ENCODE measurements at places on chromosomes 12 and 14. TPM values are rescaled to one million over a fixed set of nuclear protein-coding genes. Genes with fewer than 3 reads are reported as not detected.
A peak's percentile ranks its signal among the peaks of the same experiment; 100 is the strongest.

GRCh38 chr12:125540580-125541204 is 475.5 kb downstream of the AACS start:
- DNase-seq: no peak
- H3K36me3 ChIP-seq: no peaks in the 10 kb centered on the region
- peaks cover 14% of the 10 kb centered on the region for H3K27me3 ChIP-seq

DNA sequence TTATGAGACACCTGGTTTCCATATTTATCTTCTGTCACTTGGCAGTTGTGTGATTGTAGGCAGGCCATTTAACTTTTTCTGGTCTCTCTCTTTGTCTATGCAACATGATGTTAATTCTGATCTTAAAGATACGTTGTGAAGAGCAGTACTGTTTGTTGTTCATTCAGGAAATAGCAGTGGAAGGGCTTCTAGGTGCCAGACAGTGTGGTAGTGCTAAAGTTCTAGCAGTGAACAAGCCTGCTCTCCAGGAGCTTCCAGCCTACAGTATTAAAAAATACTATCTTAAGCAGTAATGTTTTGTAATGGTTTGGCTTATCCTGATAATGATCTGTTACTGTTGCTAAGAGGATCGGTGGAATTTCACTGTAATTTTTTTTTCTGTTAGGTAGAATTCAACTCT is 15.2 kb downstream of the NAA30 start:
- H3K4me1 ChIP-seq: peaks cover 23% of the 10 kb centered on the region
- H3K4me3 ChIP-seq: no peak overlapping the region
- DNase-seq: no peak

- no peak overlapping the region for H3K4me3 ChIP-seq
- H3K27me3 ChIP-seq: peaks cover 64% of the 10 kb centered on the region
- DNase-seq: no peak
- H3K4me1 ChIP-seq: no peaks in the 10 kb centered on the region
These were observed 1.7 kb downstream of the FAIM2 start for GRCh38 chr12:49901986-49902385.

GRCh38 chr14:104136472-104137296 is 1.7 kb upstream of the KIF26A start:
- no peaks in the 10 kb centered on the region for H3K36me3 ChIP-seq
- H3K4me3 ChIP-seq: peak overlapping the region; percentile 59
- peak overlapping the region; percentile 45 for H3K27ac ChIP-seq

- peak overlapping the region; percentile 91 for H3K27ac ChIP-seq
- no peaks in the 10 kb centered on the region for H3K36me3 ChIP-seq
- H3K4me3 ChIP-seq: peak overlapping the region; percentile 15
These were observed 56.0 kb downstream of the RASSF3 start for GRCh38 chr12:64666054-64666914.

GRCh38 chr14:88421286-88421685 is 35.8 kb downstream of the SPATA7 start:
- peaks cover 4% of the 10 kb centered on the region for H3K4me1 ChIP-seq
- no peak overlapping the region for H3K27ac ChIP-seq
- peaks cover 32% of the 10 kb centered on the region for H3K36me3 ChIP-seq

DNA sequence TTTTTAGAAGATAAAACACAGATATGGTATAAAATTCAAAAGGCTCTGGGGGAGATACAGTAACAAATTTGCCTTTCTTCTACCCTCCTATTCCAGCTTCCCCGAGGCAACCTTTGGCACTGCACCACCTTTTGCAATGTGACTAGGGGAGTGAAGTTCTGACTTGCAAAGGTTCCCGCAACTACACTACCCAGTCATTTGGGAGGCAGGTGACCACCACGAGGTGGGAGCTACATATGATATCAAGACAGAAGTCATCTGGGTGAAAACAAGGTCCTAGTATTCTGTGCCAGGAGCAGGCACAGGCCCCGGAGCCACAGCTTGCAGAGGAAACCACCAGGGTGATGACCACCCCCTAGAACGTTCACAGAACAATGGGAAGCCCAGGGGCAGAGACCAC is 141.5 kb downstream of the TTC7B start:
- no peaks in the 10 kb centered on the region for H3K4me1 ChIP-seq
- no peak for DNase-seq
- H3K4me3 ChIP-seq: no peak overlapping the region
- H3K36me3 ChIP-seq: peaks cover 16% of the 10 kb centered on the region

DNA sequence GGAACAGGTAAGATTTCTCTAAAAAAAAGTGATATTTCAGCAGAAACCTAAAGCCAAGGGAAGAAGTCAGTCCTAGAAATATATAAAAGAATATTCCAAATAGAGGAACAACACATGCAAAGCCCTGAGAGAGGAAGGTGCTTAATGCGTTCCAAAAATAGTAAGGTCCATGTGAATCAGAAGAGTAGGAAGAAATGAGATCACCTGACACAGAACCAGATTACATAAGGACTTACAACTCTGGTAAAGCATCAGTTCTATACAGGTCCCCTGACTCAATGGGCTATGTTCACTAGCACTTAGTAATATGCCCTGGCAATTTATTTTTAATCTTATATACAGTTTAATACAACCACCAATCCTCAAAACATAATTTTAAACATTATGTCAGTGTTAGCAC is 30.0 kb downstream of the SENP1 start:
- H3K27ac ChIP-seq: no peak overlapping the region
- no peak overlapping the region for H3K4me3 ChIP-seq
- H3K27me3 ChIP-seq: no peaks in the 10 kb centered on the region
- H3K4me1 ChIP-seq: no peaks in the 10 kb centered on the region

GRCh38 chr12:55850401-55850800 is 7.7 kb upstream of the MMP19 start:
- no peak overlapping the region for H3K27ac ChIP-seq
- H3K27me3 ChIP-seq: peaks cover 16% of the 10 kb centered on the region
- H3K36me3 ChIP-seq: no peaks in the 10 kb centered on the region
- no peak overlapping the region for H3K4me3 ChIP-seq
- DNase-seq: no peak

GRCh38 chr14:69931960-69932359 is 52.7 kb downstream of the SMOC1 start:
- peak overlapping the region; percentile 47 for H3K27ac ChIP-seq
- no peak overlapping the region for H3K4me3 ChIP-seq
- H3K36me3 ChIP-seq: no peaks in the 10 kb centered on the region
- H3K27me3 ChIP-seq: peaks cover 7% of the 10 kb centered on the region
- H3K4me1 ChIP-seq: peaks cover 11% of the 10 kb centered on the region
- no peak for DNase-seq

- no peaks in the 10 kb centered on the region for H3K4me1 ChIP-seq
- peaks cover 24% of the 10 kb centered on the region for H3K36me3 ChIP-seq
- no peak for DNase-seq
- no peak overlapping the region for H3K4me3 ChIP-seq
- H3K27ac ChIP-seq: no peak overlapping the region
These were observed 61.5 kb upstream of the CFL2 start for GRCh38 chr14:34775922-34776321.

DNA sequence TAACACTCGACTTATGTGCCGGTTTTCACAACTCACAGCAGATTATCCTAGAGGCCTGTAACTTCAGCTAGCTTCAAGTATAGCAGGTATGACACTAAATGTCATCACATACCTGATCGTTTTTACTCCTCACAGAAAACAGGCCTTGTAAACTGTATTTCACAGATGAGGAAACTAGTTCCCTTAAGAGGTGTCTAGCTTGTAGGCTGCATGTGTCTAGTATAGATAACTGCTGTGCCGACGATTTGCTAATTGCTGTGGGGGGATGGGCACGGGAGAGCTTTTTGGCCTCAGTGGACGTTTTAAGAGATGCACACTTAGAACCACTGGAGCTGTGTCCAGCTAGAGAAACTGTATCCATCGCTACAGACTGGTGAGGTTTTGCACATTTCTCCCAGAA is 78.8 kb downstream of the PAPOLA start:
- DNase-seq: no peak
- no peak overlapping the region for H3K27ac ChIP-seq

GRCh38 chr12:46494424-46494823 is 121.9 kb upstream of the SLC38A2 start:
- no peak for DNase-seq
- H3K4me1 ChIP-seq: peaks cover 27% of the 10 kb centered on the region
- peak overlapping the region; percentile 90 for H3K27ac ChIP-seq
- H3K36me3 ChIP-seq: no peaks in the 10 kb centered on the region
- no peaks in the 10 kb centered on the region for H3K27me3 ChIP-seq

SLCO1C1 gene
- total RNA-seq: 2.5 TPM

SDR9C7 gene
- total RNA-seq: not detected

LRFN5 gene
- total RNA-seq: 0.46 TPM

Data from progenitor cell of endocrine pancreas (in vitro differentiated cells).